Activated CD4-positive, alpha-beta T cell treated with anti-CD3 and anti-CD28 coated beads, Interleukin-2, amount 50 U/mL, for 48 hours (primary cell): ENCODE measurements at places on chromosomes 5 and 9.

DNA sequence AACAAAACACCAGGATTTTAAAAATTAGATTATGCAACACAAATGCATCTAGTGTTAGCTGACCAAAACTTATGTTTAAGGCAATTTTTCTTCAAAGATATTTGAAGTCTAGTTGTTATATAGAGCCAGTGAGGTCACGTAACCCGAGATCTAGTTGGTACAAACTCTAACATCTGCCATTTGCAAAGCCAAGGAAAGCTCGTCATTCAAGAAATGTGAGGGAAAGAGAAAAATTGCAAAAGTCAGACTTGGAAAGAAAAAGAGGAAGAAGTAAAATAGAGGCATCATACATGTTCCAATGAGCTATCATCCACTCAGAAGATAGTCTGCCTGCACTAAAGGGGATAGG lies 293.4 kb upstream of the PUM3 start:
- DNase-seq, result no peak

- DNase-seq, result no peak
Observed at GRCh38 chr9:92660266-92660665, 9.7 kb downstream of the IPPK start.

GRCh38 chr5:13943676-13944075 lies 812 bp downstream of the DNAH5 start:
- no peak for DNase-seq

DNA sequence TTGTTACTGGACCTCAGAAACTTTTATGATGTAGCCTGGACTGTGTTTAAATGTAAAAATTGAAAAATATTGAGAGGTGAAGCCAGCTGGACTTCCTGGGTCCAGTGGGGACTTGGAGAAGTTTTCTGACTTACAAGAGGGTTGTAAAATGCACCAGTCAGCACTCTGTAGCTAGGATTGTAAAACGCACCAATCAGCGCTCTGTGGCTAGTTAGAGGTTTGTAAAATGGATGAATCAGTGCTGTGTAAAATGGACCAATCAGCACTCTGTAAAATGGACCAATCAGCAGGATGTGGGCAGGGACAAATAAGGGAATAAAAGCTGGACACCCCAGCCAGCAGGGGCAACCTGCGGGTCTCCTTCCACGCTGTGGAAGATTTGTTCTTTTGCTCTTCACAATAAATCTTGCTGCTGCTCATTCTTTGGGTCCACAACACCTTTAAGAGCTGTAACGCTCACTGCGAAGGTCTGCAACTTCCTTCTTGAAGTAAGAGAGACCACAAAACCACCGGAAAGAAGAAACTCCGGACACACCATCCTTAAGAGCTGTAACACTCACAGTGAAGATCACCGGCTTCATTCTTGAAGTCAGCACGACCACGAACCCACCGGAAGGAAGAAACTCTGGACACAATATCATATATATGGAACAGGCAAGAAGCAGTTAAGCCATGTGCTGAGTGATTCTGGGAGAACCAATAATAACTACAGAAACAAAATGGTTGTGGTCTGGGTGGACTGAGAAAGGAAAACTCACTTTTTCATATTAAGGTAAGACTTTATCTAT lies 201.3 kb downstream of the GABRG2 start:
- DNase-seq, result no peak

- no peak for DNase-seq
Observed at GRCh38 chr9:18338042-18338441, 135.9 kb upstream of the ADAMTSL1 start.

DNA sequence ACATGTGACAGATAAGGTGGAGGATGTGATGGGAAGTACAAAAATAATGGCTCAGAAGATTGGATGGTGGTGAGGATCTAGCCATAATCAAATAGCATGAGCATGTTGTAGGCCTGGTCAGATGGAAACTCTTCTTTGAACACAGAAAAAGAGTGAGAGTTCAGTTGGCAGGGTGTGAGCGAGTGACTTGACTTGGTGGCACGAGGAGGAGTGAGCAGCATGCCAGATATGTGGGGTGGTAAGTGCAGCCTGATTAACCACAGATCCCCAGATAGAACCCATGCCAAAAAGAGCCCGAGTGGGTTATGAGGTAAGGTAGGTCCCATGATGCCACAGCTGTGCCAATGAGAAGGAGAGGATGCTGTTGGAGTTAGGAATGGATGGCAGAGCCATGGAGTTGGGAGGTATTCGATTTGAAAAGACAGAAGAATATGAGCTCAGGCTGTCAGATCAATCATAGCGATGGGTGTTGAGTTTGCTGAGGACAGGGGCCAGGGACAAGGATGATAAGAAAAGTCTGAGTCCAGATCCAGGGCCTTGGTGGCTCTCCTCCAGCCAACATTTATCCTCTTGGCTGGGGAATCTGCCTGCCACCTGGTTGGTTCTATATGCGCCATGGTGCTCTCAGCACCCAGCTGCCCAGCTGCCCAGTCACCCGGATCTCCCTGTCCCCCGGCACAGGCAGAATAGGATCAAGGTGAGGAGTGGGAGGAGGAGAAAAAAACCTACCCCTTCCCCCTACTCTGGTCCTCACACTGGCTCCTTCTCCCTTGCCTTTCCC lies 16.5 kb downstream of the GARNL3 start:
- no peak for DNase-seq

DNA sequence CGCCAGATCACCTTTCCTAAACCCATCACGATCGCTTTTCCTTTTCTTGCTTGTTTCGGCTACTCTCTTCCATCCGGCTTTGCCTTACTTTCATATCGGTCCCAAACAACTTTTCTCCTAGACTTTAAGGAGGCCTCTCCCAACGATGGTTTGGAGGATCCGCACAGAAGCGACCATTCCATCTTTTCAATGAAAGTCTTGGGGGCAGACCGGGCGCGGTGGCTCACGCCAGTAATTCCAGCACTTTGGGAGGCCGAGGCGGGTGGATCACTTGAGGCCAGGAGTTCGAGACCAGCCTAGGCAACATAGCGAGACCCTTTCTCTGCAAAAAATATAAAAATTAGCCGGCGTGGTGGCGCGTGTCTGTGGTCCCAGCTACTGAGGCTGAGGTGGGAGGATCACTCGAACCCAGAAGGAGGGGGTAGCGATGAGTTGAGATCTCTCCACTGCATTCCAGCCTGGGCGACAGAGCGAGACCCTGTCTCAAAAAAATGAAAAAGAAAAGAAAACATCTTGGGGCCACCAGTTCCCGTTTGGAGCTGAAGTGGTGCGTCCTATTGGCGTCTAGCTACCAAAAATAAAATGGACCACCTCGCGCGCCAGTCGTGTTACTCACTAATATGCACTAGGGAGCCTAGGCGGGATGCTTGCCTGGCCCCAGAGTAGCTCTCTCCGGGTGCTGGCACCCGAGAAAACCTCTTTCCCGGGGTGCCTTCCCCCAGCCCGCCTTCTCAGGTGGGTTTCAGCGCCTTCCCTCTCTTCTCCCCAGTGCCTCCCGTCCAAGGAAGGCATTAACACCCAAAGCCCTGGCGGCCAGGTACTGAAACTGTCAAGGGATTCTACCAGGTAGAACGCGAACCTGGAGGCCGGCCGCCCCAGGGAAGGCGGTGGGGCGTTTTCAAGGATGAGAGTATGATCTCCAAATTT lies 800 bp upstream of the AP3B1 start:
- peak; percentile 55 for DNase-seq

DNA sequence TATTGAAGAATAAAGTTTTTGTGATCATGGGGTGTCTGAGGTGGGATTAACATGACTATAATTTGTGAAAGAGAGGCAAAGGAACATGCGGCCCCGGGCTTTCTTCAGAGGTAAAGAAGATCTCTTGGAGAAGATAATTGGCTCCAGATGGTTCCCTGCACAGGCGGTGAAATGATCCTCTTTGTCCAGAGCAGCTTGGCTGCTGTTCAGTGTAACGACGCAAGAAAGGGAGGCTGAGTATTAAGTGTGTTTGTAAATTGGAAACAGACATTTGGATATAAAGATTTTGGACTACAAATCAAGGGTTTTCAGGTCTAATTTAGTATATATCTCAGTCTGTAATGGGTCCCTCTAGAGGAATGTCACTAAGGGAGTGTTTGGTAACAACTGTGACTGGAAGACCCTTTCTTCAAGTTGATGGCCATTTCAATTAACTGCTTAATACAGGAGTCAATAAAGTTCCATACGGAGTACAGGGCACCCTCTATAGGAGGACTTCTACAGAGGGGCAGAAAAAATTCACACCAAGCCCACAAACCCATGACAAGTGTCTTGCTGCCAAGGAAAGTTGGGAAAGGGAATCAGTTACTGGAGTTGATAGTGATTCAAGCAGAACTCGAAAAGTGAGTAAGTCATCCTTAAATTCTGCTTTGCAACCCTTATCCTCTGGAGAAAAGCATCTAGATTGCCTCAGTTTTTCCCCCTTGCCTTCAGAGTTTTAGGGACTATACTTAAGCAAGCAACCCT lies 4.1 kb downstream of the EQTN start:
- no peak for DNase-seq

DNA sequence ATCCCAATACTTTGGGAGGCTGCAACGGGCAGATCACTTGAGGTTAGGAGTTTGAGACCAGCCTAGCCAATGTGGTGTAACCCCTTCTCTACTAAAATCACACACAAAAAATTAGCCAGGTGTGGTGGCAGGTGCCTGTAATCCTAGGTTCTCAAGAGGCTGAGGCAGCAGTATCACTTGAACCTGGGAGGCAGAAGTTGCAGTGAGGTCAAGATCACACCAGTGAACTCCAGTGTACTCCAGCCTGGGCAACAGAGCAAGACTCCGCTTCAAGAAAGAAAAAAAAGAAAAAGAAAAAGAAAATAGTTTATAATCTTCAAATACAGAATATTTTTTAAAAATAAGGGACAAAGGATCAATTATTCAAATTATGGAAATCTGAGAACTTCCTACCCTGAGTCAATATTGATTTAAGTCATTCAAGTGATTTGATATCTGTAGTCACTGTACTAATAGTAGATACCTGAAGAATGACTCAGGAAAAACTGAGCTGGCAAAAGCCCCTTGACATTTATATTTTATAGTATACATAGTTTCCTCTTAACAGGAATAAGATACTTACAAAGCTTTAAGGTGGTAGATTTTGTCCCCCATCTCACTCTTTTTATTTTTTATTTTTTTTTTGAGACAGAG lies 61.8 kb downstream of the PTBP3 start:
- no peak for DNase-seq

DNA sequence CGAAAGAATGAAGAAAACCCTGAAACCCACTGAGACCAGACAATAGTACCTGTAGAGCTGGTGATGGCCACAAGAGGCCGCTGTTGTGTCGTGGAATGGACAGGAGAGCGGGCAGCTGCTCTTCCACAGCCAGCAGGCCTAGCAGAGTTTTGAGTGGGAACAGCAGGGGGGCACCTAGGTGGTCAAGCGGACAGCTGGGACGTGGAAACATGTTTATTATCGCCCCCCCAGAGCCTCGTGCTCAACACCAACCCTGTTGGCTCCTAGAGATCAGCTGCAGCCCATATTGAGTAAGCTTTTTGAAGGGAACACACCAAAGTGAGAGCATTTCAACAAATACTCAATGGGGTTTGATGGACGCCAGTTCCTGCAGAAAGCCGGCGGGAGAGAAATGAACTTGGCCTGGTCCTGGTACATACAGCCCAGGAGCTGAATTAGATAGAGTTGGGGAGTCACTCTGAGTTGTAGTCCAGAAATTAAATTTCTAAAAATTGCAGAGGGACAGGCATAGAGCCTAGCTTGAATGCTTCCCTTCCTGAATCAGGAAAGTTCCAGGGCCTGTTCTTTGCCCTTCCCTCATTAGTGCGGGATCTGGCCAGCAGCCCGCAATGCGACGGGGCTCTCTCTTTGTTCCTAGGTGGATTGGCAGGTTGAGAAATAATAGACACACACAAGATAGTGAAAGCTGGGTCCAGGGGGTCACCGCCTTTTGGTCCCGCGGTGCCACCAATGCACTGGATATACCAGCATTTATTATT lies 33.8 kb downstream of the MFAP3 start:
- peak; percentile 87 for DNase-seq

DNA sequence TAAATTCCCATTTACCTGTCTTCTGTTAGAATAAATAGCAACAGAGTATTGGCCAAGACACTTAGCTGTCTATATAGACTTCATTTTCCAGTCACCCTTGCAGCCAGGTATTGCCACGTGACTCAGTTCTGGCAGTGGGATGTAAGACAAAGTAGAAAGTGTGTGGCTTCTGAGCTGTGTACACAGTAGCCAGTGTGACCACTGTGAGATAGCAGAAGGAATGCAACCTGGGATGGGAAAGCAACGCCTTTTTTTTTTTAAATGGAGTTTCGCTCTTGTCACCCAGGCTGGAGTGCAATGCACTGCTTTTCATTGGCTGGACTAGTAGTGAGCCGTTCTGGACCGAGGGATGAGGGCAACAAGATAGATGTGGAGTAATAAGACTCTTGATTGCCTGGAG lies 64.5 kb upstream of the UBTD2 start:
- no peak for DNase-seq
